ENCODE measurements at places on chromosomes 16 and 17. TPM values are rescaled to one million over a fixed set of nuclear protein-coding genes. Genes with fewer than 3 reads are reported as not detected.
A peak's percentile ranks its signal among the peaks of the same experiment; 100 is the strongest.

The ADAD2 gene
- total RNA-seq, result not detected

The CCDC40 gene
- total RNA-seq, result 6.9 TPM

The PIRT gene
- total RNA-seq, result not detected

The SRCIN1 gene
- 0.27 TPM for total RNA-seq

The TBC1D3D gene
- 0.30 TPM for total RNA-seq

The RAB34 gene
- total RNA-seq, result 10.5 TPM

- no peak for DNase-seq
- H3K4me3 ChIP-seq, result peak overlapping the region; percentile 76
- H3K36me3 ChIP-seq, result no peaks in the 10 kb centered on the region
- H3K27me3 ChIP-seq, result no peaks in the 10 kb centered on the region
- H3K27ac ChIP-seq, result no peak overlapping the region
- H3K4me1 ChIP-seq, result peaks cover 9% of the 10 kb centered on the region
Observed at GRCh38 chr16:10387188-10387617, 1.3 kb downstream of the ATF7IP2 start.

DNA sequence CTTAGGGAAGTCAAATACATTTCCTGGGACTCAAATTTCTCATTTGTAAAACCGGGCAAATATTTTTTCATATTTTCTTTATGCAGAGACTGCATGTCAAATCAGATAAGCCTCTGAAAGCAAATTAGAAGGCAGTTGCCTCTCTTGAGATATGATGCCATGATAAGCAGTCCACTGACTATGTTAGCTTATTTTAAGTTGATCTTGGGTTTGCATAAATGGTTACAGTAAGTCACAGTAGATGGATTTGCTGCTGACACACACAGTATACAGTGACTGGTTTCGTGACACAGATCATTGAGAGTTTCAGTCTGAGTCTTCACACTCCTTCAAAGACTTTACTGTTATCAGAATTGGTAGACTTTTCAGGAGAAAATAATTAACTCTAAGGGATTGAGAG, 927.6 kb upstream of the CDH8 start:
- no peaks in the 10 kb centered on the region for H3K27me3 ChIP-seq
- no peaks in the 10 kb centered on the region for H3K4me1 ChIP-seq
- no peak for DNase-seq

DNA sequence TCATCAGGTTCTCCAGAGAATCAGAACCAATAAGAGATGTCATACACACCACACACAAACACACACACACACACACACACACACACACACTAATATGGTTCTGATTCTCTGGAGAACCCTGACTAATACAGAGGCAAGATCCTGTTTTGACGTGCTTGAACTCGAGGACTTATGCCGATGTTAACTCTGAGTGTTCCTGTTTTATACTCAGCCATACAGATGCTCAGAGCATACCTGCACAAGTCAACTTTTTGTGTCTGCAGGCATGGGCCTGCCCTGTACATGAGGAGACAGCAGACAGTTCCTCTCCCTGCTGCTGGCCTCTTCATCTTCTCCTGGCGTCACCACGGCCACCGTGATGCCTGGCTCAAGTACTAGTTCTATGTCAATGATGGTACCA, 635.9 kb downstream of the WWOX start:
- no peak overlapping the region for H3K4me3 ChIP-seq
- no peaks in the 10 kb centered on the region for H3K36me3 ChIP-seq
- no peak for DNase-seq
- no peaks in the 10 kb centered on the region for H3K4me1 ChIP-seq
- no peak overlapping the region for H3K27ac ChIP-seq

- no peaks in the 10 kb centered on the region for H3K36me3 ChIP-seq
- H3K4me3 ChIP-seq, result peak overlapping the region; percentile 86
- H3K4me1 ChIP-seq, result peaks cover 44% of the 10 kb centered on the region
- no peaks in the 10 kb centered on the region for H3K27me3 ChIP-seq
Observed at GRCh38 chr16:30095166-30096078, 591 bp downstream of the YPEL3 start.

DNA sequence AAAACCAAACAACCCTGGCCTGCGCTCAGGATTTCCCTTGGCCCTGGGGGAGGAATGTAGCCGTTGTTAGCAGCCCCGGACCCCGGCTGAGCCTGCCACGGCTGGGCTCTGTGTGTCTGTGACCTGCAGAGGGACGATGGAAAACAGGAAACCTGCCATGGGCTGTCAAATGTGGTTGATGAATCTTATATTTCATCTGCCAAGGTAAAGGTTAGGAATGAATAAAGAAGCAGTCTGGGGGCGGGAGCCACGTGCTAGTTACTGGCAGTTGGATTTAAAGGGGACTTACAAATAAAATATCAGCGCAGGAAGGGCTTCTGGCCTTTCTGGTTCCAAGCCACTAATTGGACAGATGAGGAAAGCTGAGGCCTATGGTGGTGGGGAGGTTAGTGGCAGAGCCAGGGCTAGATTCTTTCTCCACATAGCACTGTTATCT, at the start of gene KRT23:
TSS of gene KRT23 (minus strand) at position 263 of the 436 bp plus-strand sequence. CDS start 1,043 bp downstream, outside the sequence.
- H3K36me3 ChIP-seq, result no peaks in the 10 kb centered on the region
- DNase-seq, result no peak
- peaks cover 6% of the 10 kb centered on the region for H3K27me3 ChIP-seq
- H3K27ac ChIP-seq, result no peak within 1 kb of the TSS
- no peaks in the 10 kb centered on the region for H3K4me1 ChIP-seq

- no peaks in the 10 kb centered on the region for H3K4me1 ChIP-seq
- H3K4me3 ChIP-seq, result no peak overlapping the region
- no peak overlapping the region for H3K27ac ChIP-seq
- H3K27me3 ChIP-seq, result peaks cover 23% of the 10 kb centered on the region
- DNase-seq, result no peak
- H3K36me3 ChIP-seq, result no peaks in the 10 kb centered on the region
Observed at GRCh38 chr17:45703348-45703747, 80.8 kb upstream of the CRHR1 start.

DNA sequence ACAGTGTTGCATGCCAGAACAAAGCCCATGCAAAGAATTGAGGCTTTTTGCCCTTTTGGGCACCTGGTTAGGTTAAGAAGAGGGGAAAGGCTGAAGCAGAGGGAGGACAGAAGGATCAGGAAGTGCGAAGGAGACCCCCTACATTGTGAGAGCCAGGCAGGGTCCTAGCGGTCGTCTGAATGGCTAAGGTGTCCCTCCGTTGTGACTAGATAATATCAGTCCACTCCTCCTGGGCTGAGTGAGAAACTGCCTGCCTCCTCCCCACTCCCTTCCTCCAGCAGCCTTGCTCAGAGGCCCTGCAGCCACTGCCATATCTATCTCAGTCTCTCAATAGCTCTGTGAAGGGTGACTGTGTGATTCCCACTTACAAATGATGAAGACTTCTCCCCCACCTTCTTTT, 75.1 kb downstream of the WSB1 start:
- no peaks in the 10 kb centered on the region for H3K27me3 ChIP-seq
- DNase-seq, result no peak

DNA sequence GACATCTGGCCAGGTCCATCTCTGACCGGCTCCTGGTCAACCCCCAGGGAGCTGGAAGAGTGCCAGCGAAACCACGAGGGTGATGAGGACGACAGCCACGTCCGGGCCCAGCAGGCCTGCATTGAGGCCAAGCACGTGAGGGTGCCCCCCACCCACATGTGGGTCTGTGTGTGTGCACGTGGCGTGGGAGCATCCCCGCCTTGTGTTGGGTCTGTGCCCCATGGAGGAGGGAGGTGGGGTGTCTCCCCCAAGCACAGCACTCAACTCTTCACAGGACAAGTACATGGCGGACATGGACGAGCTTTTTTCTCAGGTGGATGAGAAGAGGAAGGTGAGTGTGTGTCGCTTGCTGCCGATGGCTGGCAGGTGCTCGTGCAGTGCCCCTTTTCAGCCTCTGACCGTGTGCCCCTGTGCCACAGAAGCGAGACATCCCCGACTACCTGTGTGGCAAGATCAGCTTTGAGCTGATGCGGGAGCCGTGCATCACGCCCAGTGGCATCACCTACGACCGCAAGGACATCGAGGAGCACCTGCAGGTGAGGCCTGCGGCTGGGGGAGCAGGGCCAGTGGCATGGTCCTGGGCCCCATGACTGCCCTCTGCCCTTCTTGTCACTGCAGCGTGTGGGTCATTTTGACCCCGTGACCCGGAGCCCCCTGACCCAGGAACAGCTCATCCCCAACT, 1.7 kb downstream of the STUB1 start:
- no peak overlapping the region for H3K4me3 ChIP-seq
- no peaks in the 10 kb centered on the region for H3K27me3 ChIP-seq
- H3K27ac ChIP-seq, result no peak overlapping the region
- H3K36me3 ChIP-seq, result peaks cover 10% of the 10 kb centered on the region
- H3K4me1 ChIP-seq, result peaks cover 39% of the 10 kb centered on the region

- no peaks in the 10 kb centered on the region for H3K36me3 ChIP-seq
- no peak overlapping the region for H3K4me3 ChIP-seq
- H3K4me1 ChIP-seq, result peaks cover 20% of the 10 kb centered on the region
- no peaks in the 10 kb centered on the region for H3K27me3 ChIP-seq
- DNase-seq, result no peak
Observed at GRCh38 chr16:70473446-70474319, 19.3 kb downstream of the FCSK start.

DNA sequence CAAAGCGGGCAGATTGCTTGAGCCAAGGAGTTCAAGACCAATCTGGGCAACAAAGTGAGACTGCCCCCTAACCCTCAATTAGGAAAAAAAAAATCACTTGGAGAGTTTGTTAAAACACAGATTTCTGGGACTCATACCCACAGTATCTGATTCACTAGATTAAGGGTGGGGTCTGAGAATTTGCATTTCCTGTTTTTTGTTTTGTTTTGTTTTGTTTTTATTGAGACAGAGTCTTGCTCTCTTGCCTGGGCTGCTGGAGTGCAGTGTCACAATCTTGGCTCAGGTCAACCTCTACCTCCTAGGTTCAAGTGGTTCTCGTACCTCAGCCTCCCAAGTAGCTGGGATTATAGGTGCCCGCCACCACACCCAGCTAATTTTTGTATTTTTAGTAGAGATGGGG, 1.1 kb downstream of the HEATR9 start:
- no peak for DNase-seq
- H3K4me3 ChIP-seq, result no peak overlapping the region
- H3K36me3 ChIP-seq, result peaks cover 3% of the 10 kb centered on the region
- no peaks in the 10 kb centered on the region for H3K27me3 ChIP-seq
- H3K27ac ChIP-seq, result no peak overlapping the region

DNA sequence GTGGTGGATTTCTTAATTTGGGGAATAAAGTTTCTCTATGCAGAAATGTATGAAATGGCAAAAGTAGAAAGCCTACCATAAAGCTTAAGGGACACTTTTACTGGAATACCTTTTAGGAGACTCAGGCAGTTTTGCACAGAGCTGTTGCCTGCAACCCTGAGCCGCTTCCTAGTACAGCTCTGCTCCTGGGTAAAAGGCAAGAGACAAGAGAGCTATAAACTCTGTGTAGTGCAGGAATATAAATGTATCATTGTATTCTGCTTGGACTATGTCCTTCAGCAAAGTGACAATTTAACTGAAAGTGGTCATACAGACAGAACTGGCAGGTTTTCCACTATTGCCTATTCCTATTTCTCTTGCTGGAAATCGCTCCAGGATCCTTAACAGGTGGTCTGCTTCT, 65.3 kb upstream of the MYOCD start:
- H3K4me1 ChIP-seq, result no peaks in the 10 kb centered on the region
- H3K27me3 ChIP-seq, result no peaks in the 10 kb centered on the region
- no peak overlapping the region for H3K4me3 ChIP-seq
- no peak overlapping the region for H3K27ac ChIP-seq
